ENCODE measurements at places on chromosomes 2 and 18.

DNA sequence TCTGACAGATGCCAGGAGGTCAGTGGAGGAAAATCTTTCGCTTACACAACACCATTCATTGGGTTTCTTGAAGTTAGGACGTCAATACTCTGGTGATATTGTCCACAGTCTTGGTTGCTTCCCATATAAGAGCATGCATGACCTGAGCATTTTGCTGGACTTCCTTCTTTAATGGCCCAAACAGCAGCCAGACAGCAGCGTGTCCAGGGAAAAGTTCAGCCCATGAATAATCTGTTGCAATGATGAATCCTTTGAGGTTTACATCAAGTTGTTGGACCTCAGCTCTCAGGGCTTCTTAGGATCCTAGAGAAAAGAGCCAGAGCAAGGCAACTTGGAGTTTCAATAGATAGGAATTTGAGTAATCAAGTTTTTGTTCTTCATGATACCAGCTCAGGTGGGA is 155.6 kb upstream of the MGAT5 start:
- no peak for DNase-seq

GRCh38 chr2:120231564-120231973 is 8.4 kb upstream of the TMEM185B start:
- DNase-seq: no peak

DNA sequence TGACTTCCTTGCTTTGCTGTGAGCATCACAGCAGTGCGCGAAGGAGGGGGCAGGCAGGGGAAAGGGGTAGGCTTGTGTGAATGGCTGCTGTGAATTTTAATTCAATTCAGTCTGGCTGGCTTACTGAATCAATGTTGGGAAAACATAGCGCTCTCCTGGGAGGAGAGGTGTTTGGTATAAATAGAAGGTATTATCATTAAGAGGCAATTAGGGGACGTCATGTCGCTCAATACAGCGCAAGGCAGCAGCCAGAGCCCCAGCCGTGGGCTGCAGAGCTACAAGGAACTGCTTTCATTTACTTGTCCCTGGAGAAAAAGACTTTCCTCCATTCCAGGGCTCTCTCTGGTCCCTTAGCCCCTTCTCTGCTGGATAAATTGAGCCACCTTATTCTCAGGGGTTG is 181.4 kb upstream of the MSH6 start:
- DNase-seq: no peak

GRCh38 chr2:21428754-21429153 is 305.0 kb downstream of the TDRD15 start:
- DNase-seq: no peak

GRCh38 chr2:89000235-89000634 is 308.8 kb downstream of the RPIA start:
- no peak for DNase-seq

- DNase-seq: no peak
These were observed 48.1 kb downstream of the AQP12A start for GRCh38 chr2:240739797-240740196.

DNA sequence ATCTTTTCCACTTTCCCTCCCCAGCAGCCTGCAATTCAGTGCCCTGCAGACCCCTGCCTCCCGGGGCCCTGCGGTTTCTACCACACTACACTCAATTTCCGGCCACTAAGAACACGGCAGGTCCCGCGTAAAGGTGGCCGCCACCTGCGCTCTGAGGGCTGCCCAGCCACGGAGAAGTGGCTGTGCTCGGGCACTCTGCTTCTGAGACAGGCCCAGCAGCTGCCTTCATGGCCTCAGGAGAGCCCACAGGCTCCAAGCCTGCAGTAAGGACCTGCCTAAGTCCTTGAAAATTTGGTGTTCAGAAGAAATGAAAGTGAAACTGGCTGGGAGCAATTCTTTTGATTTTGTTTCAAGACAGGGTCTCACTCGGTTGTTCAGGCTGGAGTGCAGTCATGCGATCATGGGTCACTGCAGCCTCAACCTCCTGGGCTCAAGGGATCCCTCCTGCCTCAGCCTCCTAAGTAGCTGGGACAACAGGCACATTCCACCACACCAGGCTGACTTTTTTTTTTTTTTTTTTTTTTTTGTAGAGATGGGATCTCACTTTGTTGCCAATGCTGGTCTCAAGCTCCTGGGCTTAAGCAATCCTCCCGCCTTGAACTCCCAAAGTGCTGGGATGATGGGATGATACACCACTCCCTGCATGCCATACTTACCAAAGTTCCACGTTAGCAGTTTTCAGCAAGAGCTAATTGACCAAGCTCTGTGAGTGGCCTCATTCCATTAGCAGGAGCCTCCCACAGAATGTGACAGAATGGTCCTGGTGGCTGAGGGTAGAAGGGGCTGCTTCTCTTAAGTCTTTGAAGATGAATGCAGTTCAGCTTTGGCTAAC is 14.6 kb upstream of the ALPP start:
- DNase-seq: no peak

DNA sequence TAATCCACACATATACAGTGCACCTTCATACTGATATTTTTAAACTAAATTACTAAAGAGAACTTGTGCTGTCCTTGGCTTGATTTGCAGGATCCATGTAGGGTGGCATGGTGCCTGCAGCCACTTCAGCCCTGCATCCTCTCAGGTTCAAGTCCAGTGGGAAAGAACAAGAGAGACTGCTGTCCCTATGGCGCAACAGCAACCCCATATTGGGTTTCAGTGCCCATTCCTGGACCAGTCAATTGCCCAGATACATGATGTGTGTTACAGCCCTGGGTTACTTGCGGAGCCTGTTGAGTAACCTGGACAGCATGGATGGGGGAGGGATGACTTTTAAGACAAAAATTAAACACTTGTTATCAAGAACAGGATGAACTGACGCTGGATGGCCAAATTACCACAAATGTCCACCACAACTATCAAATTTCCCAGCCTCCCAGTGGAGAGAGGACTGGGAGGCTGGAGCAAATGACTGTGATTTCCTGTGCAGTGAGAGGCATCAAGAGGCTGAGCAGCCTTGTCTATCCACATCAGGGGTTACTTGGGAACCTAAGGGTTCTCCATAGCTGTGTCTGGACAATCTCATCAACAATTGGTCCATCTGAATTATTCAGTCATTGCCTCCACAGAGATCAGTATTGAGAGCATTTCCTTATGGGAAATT is 162.0 kb downstream of the CAPN13 start:
- no peak for DNase-seq

- no peak for DNase-seq
These were observed 793.6 kb upstream of the ACVR2A start for GRCh38 chr2:147051248-147051647.

- no peak for DNase-seq
These were observed 64.9 kb upstream of the CAPN13 start for GRCh38 chr2:30871980-30872789.

- DNase-seq: no peak
These were observed 2.1 kb upstream of the RNF152 start for GRCh38 chr18:61894751-61895524.

DNA sequence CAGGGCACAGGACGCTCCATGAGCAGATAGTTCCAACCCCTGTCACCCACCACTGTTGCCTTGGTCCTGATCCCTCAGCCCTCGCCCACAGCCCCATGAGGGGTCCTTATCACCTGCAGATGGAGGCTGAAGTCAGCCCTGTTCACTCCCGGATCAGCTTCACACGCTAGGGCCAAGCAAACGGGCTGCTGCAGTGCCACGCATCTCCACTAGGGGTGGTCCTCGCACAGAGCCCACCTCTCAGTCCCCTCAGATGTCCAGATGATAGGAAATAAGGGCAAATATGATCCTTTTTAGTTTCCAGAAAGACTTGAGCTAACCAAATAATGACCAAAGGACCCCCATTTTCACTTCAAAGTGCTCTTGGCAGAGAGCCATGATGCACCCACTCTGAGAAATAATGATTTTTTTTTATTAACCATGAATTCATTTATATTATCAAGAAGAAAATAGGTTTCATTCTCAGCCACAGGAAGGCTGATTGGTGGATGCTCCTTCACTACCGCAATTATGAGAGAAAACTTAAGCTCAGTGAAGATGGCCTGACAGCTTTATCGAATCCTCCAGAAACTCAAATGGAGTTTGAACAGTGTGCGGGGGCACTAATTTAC is 71.9 kb upstream of the KLHL29 start:
- no peak for DNase-seq

DNA sequence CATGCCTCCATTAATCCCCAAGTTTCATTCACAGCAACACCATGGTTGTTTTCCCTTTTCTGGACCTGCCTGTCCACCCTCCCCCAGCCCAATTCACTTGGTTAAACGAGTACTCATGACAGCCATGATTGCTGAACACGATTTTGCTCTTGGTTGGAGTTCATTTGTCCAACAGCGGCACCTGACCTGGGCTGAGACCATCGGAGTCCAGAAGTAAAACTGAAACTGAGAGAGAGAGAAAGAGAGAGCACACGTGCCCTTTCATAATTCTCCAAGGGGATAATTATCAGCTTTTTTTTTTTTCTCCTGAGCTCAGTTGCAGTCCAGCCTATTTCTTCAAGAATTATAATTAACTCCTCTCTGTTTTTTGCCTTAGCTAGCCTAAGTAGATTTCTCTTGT is 13.7 kb upstream of the KIF5C start:
- DNase-seq: no peak

DNA sequence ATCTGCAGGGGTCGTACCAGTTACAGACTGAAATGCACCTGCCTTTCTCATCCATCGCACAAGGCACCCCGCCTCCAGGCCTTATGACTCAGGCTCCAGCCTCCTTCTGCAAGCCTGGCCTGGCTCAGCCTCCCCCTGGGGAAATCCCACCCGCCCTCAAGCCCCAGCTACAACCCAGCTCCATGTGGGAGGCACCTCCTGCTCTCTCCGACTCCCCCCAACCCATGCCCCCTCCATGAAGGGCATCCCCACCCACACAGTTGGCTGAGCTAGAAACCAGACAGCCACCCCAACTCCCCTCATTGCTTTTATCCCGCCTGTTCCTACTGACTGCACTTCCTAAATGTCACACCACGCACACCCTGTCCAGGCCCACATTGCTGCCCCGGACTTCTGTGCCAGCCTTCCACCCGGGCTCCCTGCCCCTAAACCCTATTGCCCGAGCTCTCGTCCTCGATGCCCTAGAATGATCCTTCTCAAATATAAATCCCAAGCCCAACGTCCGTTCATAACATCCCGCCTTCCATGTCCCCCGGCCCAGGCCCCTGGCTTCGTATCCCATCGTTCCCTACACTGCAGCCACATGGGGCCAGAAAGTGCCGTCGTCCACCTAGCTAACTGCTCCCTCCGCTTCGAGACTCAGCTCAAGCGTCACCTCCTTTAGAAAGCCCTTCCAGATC is 9.9 kb downstream of the DNMT3A start:
- no peak for DNase-seq

GRCh38 chr2:25955036-25955435 is 27.3 kb downstream of the KIF3C start:
- no peak for DNase-seq

- no peak for DNase-seq
These were observed 35.3 kb downstream of the DDX1 start for GRCh38 chr2:15626967-15627366.

DNA sequence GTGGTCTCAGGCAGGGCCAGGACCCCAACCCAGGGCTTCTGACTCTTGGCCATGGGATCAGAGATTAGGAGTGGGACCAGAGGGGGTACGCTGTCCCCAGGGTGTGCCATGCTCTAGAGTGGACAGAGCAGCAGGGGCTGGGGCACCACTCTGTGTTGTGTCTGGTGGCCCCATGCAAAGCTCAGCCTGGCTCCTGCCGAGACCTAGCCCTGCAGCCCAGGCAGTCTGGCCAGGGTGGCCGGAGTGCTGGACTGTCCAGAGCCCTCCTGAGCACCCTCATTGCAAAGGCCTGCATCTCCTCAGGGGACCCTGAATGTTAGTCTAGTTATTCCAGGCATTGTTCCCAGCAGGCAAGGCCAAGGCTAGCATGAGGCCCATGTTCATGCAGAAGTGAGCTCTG is 162.3 kb downstream of the TNS1 start:
- DNase-seq: no peak

- DNase-seq: no peak
These were observed 25.4 kb downstream of the CYBRD1 start for GRCh38 chr2:171547720-171548119.

GRCh38 chr2:24918326-24919036 is 1.6 kb downstream of the ADCY3 start:
- no peak for DNase-seq

DNA sequence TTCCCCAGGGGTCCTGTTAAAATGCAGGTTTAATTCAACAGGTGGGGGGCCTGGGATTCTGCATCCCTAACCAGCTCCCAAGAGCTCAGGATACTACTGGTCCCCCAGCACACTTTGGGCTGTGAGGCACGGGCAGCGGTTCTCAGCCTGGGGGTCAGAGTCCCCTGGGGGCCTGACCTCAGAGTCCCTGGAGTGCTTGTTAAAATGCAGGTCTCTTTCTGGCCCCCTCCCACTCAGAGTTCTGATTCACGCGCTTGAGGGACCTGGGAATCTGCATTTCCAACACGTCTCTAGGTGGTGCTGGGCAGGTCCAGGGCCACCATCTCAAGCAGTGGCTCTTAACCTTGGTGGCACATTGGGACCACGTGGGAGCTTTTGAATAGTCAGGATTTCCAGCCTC is 2.8 kb upstream of the OTOS start:
- no peak for DNase-seq

DNA sequence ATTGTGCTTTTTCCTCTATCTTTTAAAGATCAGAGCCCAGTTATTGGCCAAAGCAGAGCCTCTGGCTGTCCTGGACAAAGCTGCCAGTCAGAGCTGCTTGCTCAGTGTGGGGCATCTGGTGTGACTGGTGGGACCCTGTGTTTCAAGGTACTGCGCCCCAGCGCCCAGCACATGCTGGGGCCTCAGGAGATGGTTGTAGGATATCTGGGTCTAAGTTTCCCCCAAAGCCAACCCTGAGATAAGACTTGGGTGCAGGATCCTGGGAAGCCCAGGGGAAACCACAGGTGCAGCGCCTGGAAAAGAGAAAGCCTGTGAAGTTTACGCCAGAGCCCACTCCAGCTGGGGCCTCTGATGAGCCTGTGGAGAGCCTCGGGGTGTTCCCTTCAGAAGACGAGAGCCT is 117.7 kb downstream of the RPIA start:
- DNase-seq: no peak

DNA sequence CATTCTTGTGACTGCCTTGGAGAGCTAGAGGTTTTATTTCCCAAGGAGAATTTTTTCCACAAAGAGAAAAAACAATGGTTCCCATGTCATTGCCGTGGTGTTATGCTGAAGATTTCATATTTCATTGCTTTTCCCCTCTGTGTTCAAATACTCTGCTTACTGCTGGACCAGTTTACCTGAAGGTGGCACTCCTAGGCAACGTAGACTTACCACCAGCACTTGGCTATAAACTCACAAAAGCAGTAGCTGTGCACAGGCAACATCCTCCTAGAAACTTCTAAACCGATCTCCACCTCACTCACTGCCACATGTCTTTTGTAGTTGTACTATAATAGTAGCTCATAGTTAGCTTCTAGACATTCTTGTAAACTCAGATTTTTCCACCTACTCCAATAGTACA is 1319.7 kb upstream of the CRIM1 start:
- DNase-seq: no peak

Measured in cortex of kidney (tissue), 1 donor.